NCI-H446 (cell line): ENCODE measurements at places on chromosomes 5 and 9.

DNA sequence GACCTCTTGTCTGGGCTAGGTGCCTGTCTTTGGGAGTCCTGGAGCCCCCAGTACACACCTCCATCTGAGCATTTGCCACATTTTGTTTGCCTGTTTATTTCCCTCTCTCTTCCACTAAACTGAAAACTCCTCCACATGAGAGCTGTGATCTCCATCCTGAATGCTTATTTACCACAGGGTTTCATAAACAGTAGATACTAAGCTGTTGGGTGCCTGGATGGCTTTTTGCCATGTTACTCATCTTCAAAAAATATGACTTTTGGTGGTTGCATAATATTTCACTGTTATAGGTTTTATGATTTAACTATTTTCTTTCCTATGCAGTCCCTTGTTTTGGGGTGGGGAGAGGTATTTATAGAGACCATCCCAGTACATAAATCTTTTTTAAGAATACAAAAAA is 99.6 kb downstream of the APBA1 start:
- no peak for DNase-seq

DNA sequence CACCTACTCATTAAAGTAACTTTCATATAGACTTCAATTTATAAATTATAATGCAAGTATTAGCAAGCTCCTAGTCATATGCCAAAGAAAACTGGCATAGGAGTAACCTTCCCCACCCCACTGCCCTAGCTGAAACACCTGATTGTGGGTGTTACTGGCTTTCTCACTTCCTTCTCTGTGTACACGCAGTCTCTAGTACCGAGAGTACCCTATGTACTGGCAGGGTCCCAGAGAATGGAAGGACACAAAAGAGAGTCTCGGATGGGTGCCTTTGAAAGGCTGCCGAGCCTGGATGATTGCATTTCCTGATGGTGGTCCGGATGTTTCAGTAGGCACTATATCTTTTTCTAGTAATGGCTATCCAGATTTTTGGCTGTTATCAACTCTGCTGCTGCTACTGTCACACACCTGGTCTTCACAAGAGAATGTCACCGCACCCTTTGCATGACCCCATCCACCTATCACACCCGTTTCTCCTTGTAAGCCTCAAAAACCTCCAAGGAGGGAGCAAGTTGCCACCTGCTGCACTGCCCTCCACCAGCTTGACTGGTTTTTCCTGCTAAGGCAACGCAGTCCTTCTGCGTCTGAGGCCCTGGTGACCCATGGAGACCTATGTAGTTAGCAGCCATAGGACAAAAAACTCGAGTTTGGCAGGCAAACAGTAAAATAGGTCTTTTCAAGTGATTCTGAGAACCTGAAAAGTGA is 53.8 kb upstream of the CLINT1 start:
- no peak for DNase-seq

GRCh38 chr9:79116041-79116440 is 455.7 kb upstream of the TLE4 start:
- DNase-seq = no peak

- DNase-seq = no peak
Measured at GRCh38 chr5:150113047-150113744, 26.8 kb upstream of the CSF1R start.

DNA sequence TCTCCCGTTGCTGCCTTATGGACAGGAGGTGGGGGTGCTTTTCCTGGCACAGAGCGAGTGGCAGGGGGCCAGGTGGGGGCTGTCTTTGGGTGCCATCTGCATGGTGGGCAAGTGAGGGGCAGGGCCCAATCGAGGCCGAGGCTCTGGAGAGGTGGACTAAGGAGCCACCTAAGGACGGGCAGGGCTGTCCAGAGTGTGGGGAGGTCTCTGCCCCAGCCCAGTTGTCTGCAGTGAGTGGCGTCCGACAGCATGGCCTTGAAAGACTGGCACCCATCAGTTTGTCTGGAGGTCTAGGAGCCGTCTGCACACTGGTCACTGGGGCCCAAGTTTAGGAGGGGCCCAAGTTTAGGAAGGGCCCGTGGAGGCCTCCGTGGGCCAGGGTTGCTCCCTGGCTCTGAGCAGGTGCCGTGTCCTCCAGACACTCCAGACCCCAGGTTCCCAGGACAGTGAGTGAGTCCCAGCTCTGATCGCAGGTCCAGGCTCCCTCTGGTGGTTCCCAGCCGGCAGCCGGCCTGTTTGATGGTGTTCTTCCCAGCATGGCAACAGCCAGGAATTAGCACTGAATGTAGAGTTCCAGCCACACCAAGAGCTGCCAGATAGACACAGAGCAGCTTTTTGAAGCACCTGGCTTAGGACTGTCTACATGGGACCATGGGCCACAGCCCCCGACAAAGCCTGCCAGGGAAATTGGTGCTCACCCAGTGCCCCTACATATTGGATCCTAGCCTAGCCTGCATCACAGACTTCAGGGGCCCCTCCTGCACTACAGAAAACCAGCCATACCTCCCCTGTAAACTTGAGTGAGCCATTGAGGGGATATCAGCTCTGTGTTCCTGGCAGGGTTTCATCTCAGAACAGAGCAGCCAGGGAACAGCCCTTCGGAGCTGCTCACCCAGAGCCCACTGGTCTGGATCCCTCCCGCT is 120.9 kb downstream of the WNK2 start:
- DNase-seq = peak; percentile 38

DNA sequence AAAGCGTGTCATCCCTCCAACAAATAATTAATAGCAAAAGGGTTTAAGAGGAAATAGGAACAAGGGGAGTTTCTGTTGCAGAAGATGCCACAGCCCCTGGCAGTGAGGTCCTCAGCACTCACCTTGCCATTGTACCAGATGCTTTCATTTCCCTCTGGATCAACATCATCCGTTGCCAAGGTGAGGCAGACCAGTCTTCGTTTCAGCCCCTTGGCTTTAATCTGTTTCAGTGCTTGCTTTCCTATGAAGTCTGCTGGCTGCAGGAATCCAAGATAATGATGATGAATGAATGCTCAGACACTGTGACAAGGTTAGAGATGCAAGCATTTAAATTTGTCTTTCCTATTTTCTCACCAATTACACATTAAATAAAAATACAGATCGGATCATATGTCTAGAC is 20.0 kb upstream of the ARSB start:
- no peak for DNase-seq

GRCh38 chr9:97779608-97780007 is 73.4 kb upstream of the FOXE1 start:
- no peak for DNase-seq

DNA sequence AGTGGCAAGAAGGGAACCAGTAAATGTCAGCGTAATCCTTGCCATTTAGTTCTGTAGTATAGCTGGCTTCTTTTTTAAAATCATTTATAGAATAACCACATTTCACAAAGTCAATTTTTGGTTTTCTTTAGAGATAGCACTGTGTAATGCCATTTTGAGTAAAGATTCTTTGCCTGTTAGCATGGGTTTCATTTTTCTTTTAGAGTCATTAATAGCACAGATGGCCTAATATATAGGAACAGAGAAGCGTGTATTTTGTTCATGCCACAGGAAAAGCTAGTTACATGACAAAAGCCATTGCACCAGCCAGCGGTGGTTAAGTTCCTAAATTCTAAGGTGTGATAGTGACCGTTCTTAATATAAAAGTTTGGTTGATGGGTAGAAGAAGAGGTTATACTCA is 1363.9 kb downstream of the MAT2B start:
- DNase-seq = no peak

- no peak for DNase-seq
Measured at GRCh38 chr5:135124128-135124527, 90.1 kb upstream of the PITX1 start.

GRCh38 chr5:151082282-151082902 is 1.6 kb upstream of the TNIP1 start:
- DNase-seq = no peak
